ENCODE measurements at places on chromosomes 11 and 22.

DNA sequence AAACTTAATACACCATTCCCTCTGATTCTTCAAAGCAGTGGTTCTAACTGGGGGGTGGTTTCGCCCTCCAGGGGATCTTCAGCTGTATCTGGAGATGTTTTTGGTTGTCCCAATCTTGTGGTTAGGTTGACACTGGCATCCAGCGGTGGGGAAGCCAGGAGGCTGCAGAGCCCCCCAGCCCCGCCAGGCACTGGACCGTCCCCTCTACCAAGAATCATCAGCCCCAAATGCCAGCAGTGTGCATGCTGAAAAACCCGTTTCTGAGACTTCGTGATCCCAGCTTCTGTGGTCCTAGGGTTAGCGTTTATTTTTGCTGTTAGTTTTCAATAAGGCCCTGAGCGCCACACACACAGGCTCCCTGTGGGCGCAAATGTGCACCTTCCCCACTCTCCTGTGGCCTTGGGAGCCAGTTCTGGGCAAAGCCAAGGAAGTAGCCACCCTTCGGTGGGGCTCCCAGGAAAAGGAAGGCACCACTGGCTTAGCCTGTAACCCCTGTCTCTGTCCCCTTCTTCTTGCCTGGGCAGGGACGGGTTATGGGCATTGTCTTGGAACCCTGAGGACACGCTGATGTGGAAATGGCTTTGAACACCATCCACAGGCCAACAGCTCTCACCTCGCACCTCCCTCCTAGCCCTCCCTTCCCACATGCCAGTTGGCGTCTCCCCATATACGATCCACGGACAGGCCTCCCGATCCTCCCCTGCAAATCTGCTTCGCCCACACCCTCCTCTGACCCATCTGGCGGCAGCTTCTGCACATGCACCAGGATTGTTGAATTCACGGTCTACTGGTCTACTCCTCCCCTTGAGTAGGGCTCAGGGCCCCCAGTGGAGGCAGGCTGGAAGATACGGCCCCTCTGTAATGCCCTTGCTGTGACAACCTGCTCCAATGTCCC, 71.4 kb upstream of the CCND1 start:
- H3K27me3 ChIP-seq: no peaks in the 10 kb centered on the region
- H3K4me3 ChIP-seq: no peak overlapping the region
- H3K27ac ChIP-seq: no peak overlapping the region
- H3K4me1 ChIP-seq: no peaks in the 10 kb centered on the region
- no peaks in the 10 kb centered on the region for H3K36me3 ChIP-seq
- DNase-seq: no peak

GRCh38 chr11:16779436-16779835, 41.0 kb downstream of the C11orf58 start:
- no peak overlapping the region for H3K27ac ChIP-seq
- H3K4me1 ChIP-seq: peaks cover 39% of the 10 kb centered on the region
- DNase-seq: peak; percentile 33
- no peaks in the 10 kb centered on the region for H3K27me3 ChIP-seq
- no peaks in the 10 kb centered on the region for H3K36me3 ChIP-seq

DNA sequence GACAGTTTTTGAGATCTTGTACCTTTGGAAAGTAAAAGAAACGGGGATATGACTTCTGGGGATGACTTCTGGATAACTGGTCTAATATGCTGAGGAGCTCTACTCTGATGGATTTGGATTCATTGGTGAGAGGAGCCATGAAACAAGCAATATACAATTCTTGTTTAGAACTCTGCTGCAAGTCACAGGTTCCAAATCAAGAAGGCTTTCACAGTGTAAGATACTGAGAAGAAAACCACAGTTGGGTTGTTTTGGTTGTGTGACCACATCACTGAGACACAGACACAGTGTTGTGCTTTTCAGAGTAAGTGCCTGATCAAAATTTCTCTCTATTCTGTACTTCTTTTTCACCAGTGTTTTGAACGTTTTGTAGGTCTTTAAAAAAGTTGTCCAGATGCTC, 13.1 kb upstream of the UCP2 start:
- peaks cover 9% of the 10 kb centered on the region for H3K4me1 ChIP-seq
- no peaks in the 10 kb centered on the region for H3K36me3 ChIP-seq
- no peak overlapping the region for H3K4me3 ChIP-seq
- DNase-seq: no peak
- H3K27ac ChIP-seq: no peak overlapping the region

DNA sequence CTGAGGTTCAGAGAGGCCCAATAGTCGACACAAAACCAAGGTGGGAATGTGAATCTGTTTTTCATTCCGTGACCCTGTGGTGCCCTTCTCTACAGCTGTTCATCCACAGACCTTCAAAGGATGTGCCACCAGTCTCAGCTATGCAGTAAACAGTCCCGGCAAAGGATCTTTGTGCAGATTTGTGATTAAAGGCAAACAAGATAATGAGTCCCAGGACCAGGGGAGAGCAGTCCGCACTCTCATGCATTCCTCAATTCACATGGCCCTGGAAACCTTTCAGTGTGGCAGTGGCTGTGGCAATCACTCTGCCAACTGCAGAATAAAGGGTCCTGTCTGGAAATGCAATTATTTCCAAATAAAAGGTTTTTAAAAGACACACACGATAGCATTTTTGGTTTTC, 418.6 kb downstream of the TENM4 start:
- DNase-seq: no peak
- H3K4me1 ChIP-seq: peaks cover 18% of the 10 kb centered on the region
- H3K4me3 ChIP-seq: no peak overlapping the region
- no peak overlapping the region for H3K27ac ChIP-seq

GRCh38 chr11:21514316-21514715, 678.6 kb upstream of the ANO5 start:
- H3K4me3 ChIP-seq: no peak overlapping the region
- no peak overlapping the region for H3K27ac ChIP-seq
- no peaks in the 10 kb centered on the region for H3K27me3 ChIP-seq
- no peaks in the 10 kb centered on the region for H3K4me1 ChIP-seq

DNA sequence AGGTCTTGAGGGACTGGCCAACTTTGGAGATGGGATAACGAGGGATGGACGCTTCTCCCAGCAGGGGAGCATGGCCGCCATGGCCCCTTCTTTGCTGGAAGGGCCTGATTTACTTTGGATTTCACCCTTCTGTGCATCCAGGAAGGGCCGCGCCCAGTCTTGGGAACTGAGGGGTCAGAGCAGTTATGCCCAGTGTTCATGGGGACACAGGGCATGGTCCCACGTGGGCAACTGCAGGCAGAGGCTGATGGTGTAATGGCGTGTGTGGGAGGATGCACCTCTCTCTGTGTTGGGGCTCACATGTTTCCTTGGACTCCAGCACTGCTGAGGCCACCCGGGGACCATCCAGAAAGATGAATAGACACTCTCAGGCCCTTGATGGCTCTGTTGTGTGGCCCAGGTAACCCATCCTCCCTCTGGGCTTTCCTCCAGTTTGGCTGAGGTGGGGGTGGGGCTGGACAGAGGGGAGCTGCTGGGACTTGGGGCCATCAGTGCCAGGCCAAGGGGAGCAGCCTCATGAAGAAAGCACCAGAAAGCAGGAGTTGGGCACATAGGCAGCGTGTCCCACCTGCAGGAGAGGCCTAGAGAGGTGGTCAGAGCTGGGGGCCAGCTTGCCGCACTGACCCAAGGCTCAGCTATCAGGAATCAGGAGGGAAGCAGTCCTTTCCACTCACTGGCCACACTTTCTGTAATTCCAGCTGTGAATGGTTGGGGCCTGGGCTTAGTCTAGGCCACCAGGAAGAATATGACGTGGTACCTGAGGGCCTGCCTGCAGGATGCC, 1033.9 kb downstream of the TBC1D22A start:
- H3K27me3 ChIP-seq: no peaks in the 10 kb centered on the region
- no peaks in the 10 kb centered on the region for H3K36me3 ChIP-seq
- H3K27ac ChIP-seq: no peak overlapping the region
- DNase-seq: no peak
- H3K4me3 ChIP-seq: no peak overlapping the region
- no peaks in the 10 kb centered on the region for H3K4me1 ChIP-seq

DNA sequence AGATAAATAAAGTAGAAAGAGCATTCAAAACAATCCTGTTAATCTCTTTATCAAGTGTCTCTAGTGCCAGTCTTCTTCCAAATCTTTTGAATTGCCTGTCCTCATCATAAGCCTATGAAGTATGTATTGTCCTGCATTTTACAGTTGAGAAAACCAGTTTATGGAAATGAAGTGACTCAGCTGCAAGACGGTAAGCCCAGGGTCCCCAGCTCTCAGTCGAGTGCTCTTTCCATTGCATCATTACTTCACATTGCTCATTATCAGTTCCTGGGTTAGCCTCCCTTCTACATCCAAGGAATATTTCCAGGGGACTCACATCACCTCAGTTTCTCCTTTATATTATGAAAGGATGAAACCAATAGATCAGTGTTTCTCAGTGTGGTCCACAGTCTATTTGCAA, 9.1 kb upstream of the P4HA3 start:
- no peaks in the 10 kb centered on the region for H3K4me1 ChIP-seq
- peaks cover 10% of the 10 kb centered on the region for H3K27me3 ChIP-seq
- H3K4me3 ChIP-seq: no peak overlapping the region
- H3K27ac ChIP-seq: no peak overlapping the region

DNA sequence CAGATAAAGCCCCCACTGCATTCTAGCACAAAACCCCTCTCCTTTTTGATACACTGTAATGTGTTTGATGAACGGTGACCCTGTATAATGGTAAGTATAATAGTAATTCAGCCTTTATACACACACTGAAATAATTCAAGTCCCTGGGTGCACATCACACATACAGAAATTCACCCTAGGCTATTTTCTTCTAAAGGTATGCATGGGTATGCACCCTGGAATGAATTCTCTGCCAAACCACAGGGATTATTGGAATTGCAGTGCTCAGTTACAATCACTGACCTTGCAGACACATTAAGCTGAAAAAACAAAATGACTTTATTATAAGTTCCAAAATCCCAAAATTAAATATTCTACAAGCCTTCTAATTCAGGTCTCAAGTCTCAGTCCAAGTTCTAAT, 245.9 kb upstream of the FAT3 start:
- no peak for DNase-seq
- H3K4me1 ChIP-seq: peaks cover 6% of the 10 kb centered on the region
- H3K27ac ChIP-seq: no peak overlapping the region
- no peaks in the 10 kb centered on the region for H3K36me3 ChIP-seq

DNA sequence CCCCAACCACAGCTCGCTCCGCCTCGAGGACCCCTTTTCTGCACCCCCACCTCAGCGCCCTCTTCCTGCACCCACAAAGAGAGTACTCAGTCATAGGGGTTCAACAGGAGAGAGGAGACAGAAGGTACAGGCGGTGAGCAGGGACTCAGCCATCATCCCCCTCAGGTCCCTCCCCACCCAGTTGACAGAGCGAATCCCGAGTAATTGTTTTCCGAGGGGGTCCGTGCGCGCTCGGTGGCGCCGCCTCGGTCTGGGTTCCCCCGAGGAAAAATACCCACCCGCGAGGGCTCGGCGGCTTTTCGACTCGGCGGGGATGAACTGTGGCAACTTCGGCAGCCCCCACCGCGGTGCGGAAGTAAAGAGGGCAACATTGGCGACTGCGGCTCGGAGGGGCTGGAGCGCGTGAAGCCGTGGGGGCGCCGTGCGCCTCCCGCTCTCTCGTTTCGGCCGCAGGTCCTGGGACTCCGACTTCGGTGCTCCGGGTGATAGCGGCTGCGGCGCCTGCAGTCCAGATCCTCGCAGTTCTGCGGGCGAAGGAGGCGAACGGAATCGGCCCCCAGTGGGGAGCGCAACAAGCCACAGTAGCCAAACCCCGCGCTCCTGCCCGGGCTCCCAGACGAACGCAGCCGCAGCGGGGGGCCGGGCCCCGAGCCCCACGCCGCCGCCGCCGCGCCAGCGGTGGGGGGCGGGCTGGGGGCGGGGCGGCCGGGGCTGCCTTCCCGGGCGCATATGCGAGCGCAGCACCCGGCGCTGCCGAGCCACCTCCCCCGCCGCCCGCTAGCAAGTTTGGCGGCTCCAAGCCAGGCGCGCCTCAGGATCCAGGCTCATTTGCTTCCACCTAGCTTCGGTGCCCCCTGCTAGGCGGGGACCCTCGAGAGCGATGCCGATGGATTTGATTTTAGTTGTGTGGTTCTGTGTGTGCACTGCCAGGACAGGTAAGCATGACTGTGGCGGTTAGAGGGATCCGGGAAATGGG, at the start of gene NELL1:
Gene NELL1, plus strand, starts transcription at position 743 of the 976 bp plus-strand sequence.
- H3K4me3 ChIP-seq: peak within 1 kb of the TSS; percentile 82
- no peaks in the 10 kb centered on the region for H3K36me3 ChIP-seq
- H3K27ac ChIP-seq: no peak within 1 kb of the TSS
- peaks cover 43% of the 10 kb centered on the region for H3K4me1 ChIP-seq
- peaks cover 82% of the 10 kb centered on the region for H3K27me3 ChIP-seq
- peak; percentile 44 for DNase-seq

- no peak overlapping the region for H3K4me3 ChIP-seq
- no peaks in the 10 kb centered on the region for H3K27me3 ChIP-seq
- DNase-seq: no peak
- no peaks in the 10 kb centered on the region for H3K36me3 ChIP-seq
- H3K4me1 ChIP-seq: 0 out of 2 replicates have a peak, but pooled peaks cover 3% of the 10 kb centered on the region
- H3K27ac ChIP-seq: no peak overlapping the region
Observed at GRCh38 chr11:29124470-29124869, 892.4 kb downstream of the KCNA4 start.

DNA sequence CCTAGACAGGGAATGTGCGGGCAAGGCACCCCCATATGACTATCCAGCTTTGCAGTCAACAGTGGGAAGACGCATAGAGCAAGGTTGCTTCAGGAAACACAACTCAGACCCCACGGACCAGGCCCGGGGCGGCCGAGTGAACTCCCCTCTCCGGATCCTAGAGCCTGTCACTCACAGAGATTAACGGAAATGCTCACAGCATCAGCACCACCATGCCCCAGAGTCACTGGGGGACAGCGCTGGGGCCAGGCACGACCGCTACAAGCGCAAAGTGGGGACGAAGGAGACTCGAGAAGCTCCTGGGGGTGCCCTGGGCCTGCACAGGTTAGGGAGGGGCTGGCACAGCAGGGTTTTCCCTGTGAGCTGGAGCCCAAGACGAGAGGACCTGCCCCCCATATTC, 15.9 kb downstream of the MACROD1 start:
- peaks cover 38% of the 10 kb centered on the region for H3K4me1 ChIP-seq
- no peak overlapping the region for H3K4me3 ChIP-seq
- no peak for DNase-seq
- H3K27ac ChIP-seq: peak overlapping the region; percentile 24
- H3K36me3 ChIP-seq: no peaks in the 10 kb centered on the region
- peaks cover 7% of the 10 kb centered on the region for H3K27me3 ChIP-seq

DNA sequence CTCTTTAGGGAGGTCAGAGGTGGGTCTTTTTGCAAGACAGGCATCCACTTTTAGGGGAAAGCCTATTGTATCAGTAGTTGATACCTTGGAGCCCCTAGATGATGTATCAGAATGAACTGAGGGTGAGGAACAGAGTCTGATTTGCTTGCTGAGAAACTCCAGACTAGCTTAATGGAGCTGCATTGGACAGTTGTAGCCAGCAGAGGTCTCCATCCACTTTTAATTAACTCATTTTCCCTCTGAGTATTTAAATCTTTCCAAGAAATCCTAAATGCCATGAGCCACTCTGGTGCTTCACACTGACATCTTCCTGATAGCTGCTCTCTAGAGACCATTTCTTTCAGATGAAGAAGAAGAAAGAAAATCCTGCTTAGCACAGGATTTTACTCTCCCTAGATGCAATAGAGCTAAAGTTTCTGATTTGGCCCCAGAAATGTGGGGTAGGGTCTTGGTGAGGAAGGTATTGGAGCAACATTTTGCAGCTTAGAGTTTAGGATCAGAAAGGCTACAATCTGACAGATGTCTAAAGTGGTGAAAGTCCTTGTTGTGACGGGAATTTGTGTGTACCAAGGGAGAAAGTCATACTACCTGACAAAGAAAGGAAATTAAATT, 38.0 kb downstream of the EXT2 start:
- H3K4me1 ChIP-seq: 0 out of 2 replicates have a peak, but pooled peaks cover 2% of the 10 kb centered on the region
- 0 out of 2 replicates have a peak, but pooled peaks cover 2% of the 10 kb centered on the region for H3K36me3 ChIP-seq
- no peak overlapping the region for H3K4me3 ChIP-seq
- H3K27me3 ChIP-seq: no peaks in the 10 kb centered on the region
- no peak for DNase-seq

Measured in WTC11 (cell line).